ENCODE measurements at places on chromosomes 13 and 19.

DNA sequence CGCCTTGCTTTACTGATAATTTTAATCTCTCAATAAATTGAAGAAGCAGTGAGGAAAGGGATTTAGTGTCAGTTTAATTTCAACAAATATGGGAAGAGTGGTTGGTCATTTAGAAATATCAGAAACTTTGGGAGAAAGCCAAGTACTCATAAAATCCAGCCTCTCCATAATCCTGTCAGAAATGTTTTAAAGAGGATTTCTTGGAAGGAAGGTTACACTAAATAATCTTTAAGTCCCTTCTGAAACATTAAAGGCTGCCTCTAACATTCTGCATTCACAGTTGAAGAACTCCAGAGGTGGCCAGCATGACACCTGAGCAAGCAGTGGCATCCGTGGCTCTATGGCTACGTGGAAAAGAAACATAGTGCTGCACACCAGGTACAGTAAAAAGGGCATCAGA is 378.5 kb downstream of the ENOX1 start:
- no peak for DNase-seq

DNA sequence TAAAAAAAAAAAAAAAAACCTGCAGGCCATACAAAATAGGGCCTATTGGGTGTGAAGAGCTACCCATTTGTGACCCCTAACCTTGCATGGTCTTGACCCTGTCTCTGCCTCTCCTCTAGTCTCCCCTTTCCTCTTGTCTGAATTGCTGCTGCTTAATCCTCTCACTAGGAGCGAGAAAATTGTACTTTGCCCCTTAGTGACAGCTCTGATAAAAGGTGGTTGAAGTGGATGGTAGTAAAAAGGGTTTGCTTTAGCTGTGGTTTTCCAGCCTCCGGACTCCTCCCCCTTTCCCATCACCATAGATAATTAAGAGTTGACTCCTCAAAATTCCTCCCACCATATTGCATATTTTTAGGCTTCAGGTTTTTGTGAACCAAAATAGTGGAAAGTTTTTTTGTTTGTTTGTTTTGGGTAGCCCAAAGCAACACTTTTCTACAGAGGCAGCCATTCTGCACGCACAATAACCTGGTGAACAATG is 23.5 kb downstream of the ACTN4 start:
- no peak for DNase-seq

GRCh38 chr19:4600082-4600481 is 39.2 kb upstream of the TNFAIP8L1 start:
- DNase-seq, result no peak

DNA sequence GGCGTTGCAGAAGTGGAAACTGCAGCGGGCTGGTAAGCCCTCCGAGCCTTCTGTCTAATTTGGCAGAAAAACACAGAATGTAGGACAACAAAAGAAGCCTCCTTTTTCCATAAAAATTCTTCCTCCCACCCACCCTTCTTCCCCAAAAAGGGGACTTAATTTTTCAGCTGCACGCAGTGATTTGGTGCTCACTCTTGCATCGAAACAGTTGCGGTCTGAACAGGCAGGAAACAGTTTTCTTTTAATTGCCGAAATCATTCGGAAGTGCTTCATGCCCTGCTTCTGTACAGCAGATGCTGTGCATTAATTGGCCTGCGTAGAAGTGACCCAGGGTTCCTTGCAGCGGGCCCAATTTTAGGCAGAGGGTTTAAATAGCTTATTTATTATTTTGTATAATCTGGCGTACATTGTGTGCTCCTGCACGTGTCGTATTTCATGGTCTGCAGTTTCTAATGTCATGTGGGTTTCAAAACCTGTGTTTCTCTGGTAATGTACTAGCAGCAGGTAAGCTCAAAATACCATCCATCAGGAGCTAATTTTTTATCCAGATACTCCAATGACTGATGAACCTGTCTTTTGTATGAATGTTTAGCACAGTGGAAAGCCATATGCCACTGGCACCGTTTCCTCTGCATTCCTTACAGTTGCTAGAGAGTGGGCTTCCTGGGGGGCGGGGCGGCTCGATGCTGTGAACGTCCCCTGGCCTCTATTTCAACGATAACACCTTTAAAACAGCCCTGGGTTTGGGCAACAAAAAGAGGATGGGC is 66.6 kb downstream of the GGACT start:
- DNase-seq, result no peak

DNA sequence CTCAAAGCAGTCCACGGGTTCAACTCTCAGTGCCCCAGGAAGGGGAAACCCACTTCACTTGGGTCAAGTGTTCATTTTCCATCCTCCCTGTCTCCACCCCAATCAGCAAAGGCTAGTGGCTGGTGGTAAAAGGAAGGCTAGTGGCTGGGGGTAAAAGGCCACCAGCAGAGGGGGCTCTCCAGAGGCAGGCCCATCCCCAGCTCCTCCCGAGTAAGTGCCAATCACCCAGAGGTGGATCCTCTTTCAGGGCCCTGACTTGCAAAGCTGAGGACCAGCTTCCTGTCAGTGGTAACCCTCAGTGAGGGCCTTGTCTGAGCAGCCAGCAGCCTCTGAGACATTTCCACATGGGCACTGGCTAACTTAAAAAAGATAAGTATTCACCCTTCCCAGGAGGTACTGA is 22.0 kb upstream of the TPT1 start:
- DNase-seq, result no peak

DNA sequence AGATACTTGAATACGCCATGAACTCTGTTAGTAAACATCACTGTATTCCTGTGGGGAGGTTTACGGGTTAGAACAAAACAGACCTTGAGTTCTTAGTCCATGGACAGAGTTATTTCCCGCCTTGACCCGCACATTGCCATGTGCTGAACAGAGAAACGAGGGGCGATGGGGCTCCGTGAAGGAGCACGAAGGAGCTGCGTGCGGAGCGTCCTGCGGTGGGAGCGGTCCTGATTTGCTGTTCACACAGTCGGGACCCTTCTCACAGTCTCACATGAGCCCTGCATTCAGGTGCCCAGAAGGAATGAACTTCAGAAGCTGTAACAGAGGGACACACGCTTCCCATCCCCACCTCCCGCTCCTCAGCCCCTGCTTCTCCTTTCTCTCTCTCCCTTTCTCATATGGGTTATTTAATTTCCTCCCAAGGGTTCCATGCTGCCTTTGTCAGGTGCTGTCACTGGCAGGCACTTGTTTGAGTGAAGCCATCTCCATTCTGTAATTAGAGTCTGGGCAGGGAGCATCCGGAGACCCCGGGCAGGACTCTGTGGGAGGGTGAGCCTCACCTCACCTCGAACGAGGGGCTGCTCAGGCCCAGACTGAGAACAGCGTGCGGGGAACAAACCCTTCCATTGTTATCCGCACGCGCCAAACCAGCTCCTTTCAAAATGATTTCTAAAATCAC is 76.9 kb downstream of the TEX29 start:
- no peak for DNase-seq

DNA sequence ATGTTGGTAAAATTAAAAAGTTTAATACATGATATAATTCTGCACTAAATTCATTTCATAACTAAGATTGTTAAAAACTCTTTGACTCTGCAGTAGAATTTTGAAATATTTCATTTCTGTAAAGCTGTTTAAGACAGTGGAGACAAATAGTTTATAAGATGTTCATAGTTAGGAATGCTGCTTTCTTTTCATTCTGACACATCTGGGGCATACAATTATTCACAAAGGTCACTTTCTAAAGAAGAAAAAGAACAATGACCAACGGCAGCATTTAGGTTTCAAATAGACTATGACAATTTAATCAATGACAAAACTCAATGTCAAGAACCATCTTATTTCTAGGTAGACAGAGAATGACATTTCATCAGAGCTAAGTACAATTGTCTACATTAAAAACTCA is 1422.1 kb downstream of the PCDH9 start:
- no peak for DNase-seq

DNA sequence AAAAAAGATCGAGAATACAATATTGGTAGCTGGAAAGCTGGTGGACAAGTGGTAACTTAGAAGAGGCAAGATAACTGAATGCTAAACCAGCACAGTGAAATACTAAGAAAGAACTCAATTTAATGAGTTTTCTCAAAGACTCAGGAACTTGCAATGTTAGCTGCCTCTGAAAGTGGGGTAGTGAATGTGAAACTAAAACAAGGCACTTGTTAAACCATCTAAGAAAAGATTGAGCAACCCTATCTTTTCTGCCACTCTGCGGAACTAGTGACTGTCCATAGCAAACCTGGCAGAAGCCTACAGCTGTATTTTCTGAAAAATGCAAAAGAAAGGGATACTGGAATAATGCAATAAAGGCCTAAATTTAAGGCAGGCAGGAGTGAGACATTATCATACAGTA is 1574.4 kb upstream of the PRR20A start:
- no peak for DNase-seq

GRCh38 chr13:113161433-113161832 is 3.0 kb downstream of the PROZ start:
- no peak for DNase-seq

DNA sequence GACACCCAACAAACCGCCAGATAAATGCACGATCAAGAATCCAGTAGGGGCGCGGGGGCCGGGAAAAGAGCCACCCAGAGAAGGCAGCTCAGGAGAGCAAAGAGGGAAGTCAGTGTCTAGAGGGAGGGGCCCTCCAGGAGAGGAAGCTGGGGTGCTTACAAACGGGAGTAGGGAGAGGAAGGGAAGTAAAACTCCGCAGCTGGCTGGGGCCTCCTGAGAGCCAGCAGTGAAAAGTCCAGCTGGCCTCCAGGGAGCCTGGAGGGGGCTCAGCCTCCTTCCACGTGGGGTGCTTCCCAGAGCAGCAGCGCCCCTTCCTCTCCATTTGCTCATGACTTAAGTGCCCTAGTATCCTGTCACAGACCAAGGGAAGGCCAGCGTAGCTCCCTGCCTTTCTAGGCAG is 51.8 kb downstream of the TMED1 start:
- DNase-seq, result no peak

DNA sequence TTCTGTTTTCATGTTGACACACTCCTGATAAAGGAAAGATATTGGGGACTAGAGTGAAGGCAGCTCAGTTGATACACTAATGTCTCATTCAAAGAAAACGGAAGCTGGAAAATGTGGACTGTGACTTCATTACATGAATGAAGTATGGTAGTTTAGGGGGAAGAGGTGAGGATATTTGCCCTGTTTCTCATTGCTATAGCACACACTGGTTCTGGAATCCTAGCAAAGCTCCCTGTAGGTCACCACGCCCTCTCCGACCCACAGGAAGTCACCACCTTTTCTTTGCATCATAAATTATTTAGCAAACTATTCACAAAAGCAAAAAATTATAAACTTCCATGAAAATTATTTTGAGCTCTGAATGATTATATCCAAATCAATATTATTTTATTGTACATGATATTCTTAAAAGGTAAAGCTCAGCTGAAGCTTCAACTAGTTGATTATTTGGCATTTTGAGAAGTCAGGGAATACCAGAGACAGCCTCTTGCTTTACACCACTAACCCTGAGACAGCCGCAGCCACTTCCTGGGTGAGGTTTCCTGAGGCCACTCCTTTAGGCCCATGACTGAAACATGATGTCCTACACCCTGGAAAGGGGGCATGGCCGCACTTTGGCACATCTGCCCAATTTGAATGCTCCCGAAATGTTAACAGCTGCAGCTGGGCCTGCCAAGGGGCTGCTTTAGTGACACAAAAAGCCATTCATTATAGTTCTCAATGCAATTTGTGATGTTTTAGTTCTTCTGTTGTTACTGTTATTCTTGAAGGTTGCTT is 50.0 kb upstream of the WDFY2 start:
- peak; percentile 54 for DNase-seq

DNA sequence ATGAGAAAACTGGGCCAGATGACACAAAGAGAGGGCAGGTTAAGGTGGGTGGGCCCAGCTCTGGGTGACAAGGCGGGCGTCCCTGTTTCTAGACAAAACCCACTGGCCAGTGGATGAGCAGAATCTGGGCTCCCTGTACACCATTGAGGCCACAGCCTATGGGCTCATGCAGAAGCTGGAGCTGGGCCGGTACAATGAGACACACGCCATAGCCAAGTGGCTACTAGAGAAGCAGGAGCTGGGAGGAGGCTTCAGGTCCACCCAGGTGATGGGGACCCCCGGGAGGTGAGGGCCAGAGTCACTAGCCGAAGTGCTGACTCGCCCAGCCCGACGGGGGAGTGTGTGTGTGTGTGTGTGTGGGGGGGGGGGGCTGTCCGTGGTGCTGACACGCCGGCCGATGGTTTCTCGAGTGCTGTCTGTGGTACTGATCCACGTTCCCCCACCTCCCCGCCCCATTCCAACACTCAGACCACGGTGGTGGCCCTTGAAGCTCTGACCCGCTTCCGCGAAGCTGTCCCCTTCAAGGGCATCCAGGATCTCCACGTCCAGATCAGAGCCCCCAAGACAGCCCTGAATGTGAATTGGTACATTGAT is 24.3 kb upstream of the SHFL start:
- DNase-seq, result no peak

GRCh38 chr13:42617221-42617620 is 43.3 kb downstream of the TNFSF11 start:
- no peak for DNase-seq

- peak; percentile 40 for DNase-seq
These were observed 984 bp downstream of the SIX5 start for GRCh38 chr19:45767881-45768654.

DNA sequence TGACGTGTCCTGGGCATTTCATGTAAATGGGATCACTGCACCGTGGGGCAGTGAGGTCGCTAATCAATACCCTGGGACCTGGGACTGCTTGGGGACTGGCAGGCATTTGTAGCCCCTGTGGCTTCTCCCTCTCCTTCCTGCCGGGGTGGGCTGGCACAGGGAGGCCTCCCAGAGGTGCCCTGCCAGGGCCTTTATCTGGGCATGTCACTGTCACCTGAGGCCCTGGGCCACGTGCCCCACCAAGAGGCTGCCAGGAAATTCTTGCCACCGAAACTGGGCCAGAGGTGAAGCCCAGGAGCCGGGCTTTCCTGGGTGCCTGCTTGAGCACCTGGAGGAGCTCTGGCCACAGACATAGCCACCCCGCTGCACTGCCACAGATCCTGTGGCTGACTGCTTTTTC is 1.8 kb upstream of the NMRK2 start:
- no peak for DNase-seq

- DNase-seq, result no peak
These were observed 187.5 kb downstream of the GPC6 start for GRCh38 chr13:93413972-93414717.

GRCh38 chr19:49331616-49332055 is 3.6 kb upstream of the CD37 start:
- peak; percentile 61 for DNase-seq

GRCh38 chr13:43019811-43020210 is 3.6 kb upstream of the DNAJC15 start:
- DNase-seq, result no peak
